ENCODE measurements at places on chromosomes 3 and 15.

GRCh38 chr3:155244216-155244615 is 49.3 kb downstream of the STRIT1 start:
- DNase-seq = no peak

DNA sequence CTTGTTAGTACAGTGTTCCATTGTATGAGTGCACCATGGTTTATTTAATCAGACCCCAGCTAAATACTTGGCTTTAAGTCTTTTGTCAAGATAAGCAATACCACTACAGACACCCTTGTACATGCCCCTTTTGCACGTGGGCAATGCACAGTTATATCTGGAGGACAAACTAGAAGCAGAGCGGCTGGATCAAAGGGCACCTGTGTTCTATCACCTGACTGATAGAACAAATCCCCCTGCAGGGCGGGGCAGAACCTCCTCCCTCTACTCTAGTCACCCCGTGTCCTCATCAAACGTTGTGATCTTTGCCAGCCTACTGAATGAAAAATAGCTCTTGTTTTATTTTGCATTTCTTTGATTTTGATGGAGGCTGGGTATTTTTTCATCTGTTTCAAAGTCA is 314.9 kb downstream of the TLE3 start:
- peak; percentile 67 for DNase-seq

DNA sequence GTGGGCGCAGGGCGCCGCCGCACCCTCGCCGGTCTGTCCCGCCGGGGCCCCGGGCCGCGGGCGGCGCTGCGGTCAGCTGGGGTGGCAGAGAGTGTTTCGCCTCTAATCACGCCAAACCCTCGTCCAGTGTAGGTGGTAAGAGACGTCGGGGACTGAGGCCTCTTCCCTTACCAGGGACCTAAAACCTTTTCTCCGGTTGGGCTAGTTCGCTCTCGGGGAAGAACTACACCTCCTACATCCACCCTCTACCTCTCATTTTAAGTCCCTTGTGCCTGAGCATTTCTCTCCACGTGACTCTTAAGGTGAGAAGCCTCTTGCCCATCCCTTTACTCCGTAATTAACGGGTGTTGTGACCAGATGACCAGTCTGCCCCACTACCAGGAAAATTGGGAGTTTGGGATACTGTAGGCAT is 520 bp downstream of the TMEM42 start:
- DNase-seq = no peak

DNA sequence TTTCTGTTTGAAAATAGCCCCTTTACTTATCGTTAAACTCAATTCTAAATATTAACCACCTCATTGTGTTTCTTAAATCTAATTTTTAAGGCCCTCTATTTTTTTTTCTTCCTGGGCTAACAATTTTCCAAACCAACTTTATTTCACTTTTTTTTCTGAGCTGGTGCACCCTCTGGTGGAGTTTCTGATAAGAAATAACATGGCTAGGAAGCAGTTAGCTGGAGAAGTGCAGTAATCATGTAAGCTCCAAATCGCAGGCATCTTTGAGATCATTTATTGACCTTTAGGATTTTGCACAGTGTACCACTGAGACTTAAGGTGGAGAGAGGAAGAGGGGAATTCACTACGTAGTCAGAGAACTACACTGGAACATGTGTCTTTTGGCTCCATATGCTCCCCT is 6.4 kb downstream of the TMEM207 start:
- DNase-seq = no peak

GRCh38 chr15:82750831-82751180 is 41.1 kb upstream of the AP3B2 start:
- no peak for DNase-seq

GRCh38 chr15:79738143-79738542 is 158.7 kb downstream of the MTHFS start:
- no peak for DNase-seq

All from Jurkat, Clone E6-1 (cell line).